ENCODE measurements at places on chromosomes 3 and 15.

DNA sequence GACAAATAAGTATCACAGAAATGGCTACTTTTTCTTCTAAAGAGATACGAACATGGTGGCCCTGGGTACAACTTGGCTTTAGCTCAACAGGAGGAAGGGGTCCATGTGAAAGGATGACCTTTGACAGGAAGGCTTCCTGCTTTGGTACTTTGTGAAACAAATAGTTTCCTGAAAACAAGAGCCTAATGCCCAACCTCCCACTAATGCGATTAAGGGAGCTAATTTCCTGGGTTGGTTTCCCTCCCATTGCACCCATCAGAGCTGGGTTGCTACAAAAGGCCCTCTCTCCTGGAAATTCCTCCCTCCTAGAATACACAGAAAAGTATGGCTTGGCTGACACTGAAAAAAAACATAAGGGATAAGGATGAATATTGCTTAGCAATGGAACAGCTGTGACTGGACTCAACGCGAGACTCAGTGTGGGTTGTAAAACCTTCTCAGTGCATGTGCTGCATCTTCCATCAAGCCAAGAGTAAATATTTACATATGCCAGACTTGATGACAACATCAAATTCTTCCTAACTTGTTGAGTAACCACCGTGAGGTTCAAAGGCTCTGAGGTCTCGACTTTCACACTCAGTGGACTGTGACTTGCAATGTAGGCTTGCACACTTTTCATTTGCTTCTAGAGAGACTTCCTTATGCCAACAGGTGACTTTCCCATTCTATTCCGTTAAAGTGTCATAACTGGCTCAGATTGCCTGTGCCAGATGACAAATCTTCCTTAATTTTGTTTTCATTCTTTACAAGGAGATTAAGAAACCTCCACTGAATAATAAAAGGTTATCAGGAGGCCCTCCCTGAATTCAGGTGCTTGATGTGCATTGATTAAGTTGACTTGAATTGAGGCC lies 60.1 kb downstream of the ADAMTS9 start:
- DNase-seq: no peak

DNA sequence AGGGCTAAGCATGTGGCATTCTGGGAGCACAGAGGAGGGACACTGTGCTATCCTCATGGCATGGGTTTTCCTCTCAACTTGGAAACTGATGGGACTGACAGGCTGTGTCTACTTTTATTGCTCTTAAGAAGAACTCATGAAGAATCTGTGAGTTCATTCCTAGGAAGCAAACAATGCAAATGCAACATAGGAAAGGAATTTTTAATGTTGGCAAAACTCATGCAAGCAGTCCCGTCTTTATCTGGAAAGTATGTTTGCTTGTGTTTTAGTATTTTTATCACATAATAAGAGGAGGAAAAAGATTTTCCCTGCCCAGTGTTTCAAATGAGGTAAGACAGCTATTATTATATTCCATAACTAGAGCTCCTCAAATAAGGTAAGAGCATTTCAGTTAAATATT lies 89.7 kb downstream of the TRIM42 start:
- DNase-seq: no peak

DNA sequence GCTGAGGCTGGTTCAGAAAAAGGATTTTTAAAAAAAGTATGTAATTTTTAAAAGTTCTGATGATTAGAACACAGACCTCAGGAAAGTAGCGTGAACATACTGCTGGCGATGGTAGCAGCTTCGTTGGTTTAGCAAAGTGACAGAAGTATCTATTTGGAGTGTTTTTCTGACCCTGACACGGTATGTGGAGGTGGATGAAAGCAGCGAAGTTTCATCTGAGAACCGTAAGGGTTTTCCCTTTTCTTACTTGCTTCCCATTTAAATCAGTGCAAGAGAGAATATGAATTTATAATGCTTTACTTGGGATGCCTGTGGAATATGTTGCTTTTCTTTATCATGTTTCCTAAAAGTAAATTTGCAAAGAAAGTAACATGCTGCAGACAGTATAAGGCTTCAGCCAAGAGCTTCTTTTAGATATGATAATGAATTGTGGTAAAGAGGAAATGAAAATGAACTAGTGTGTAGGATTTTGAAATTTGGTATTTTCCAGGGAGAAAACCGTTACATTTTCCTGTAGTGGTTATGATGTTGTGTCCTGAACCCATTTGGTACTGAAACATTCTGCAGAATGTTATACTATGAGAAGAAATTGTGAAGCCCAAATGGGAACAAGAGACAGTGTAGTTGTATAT lies 3.9 kb downstream of the CHST2 start:
- no peak for DNase-seq

- no peak for DNase-seq
These were observed 45.9 kb downstream of the SLC12A8 start for GRCh38 chr3:125166599-125167136.

GRCh38 chr3:1092061-1092460 lies 763 bp upstream of the CNTN6 start:
- DNase-seq: no peak

DNA sequence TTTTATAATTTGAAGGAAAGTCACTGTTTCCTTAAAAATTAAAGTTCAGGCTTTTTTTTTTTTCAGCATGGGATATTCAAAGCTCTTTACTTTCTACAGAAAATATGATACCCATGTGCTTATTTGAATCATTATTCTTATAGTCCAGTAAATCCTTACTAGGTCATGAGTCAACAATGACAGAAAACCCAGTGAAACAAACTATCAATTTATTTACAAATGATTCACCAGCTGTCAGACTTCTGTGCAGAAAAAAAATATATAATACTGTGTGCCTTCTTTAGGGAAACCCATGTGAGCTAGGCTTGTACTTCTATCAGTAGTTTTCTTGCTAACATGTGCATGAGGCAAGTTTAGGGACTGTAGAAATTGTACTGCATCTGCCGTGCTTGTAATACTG lies 1.2 kb downstream of the ACP3 start:
- no peak for DNase-seq

- DNase-seq: no peak
These were observed 14.2 kb downstream of the EIF4E3 start for GRCh38 chr3:71710906-71711494.
